ENCODE measurements at places on chromosomes 5 and 9.
A peak's percentile ranks its signal among the peaks of the same experiment; 100 is the strongest.

GRCh38 chr5:139404484-139404840, 573 bp upstream of the SPATA24 start:
- DNase-seq, result no peak

GRCh38 chr9:108687006-108687987, 168.5 kb downstream of the ACTL7B start:
- no peak for DNase-seq

- DNase-seq, result no peak
Observed at GRCh38 chr5:108125771-108126511, 256.0 kb downstream of the FBXL17 start.

- DNase-seq, result peak; percentile 68
Observed at GRCh38 chr5:3599226-3600105, 3.8 kb downstream of the IRX1 start.

DNA sequence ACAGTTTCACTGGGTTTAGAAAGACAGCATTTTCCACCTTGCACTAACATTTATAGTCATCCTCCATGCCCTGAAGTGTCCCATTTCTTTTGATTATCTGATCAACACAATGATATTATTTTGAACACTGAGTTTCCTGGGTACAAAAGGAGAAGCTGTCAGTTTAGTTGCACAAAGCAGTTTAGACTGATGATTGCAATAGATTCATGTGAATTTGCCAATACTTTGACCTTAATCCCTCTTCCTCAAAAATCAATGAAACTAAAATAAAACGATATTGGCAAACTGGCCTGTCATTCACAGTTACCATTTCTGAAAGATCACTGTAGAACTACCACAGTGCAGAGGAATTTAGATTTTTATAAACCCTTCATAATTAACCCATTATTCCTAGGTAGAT, 34.2 kb upstream of the RASGRF2 start:
- no peak for DNase-seq

DNA sequence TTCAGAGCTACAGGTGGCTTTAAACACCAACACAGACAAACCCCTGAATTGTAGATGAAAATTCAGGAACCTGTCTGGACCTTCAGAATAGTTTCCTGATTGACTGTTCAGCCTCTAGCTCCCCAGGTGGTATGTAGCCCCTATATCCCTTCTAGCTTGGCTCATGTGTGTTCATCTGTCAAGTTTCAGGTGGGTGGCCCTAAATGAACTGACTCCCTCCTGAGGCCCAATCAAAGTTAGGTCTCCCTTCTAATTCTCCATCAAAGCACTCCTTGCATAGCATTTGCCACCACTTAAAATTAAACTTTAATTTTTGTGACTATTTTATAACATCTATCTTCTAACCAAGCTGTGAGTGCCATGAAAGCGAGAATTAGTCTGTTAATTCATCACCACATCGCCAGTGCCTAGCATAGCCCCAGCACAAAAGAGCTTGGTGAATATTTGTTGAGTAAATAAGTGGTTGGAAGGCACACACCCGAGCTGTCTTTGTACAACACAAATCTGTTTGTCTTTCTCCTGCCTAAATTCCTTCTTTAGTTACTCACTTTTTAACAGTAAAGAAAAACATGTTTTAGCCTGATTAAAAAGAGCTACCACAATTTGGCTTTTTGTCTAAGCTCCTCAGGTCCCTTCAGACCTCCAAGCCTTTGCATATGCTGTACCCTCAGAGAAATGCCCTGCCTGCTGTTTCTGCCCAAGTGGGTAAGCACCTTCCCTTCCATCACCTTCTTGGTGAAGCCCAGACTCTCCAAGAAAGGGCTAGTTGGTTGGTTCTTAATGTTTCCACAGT, 138.1 kb upstream of the HMHB1 start:
- no peak for DNase-seq

GRCh38 chr9:130663258-130663976, 977 bp upstream of the PRDM12 start:
- DNase-seq, result no peak

DNA sequence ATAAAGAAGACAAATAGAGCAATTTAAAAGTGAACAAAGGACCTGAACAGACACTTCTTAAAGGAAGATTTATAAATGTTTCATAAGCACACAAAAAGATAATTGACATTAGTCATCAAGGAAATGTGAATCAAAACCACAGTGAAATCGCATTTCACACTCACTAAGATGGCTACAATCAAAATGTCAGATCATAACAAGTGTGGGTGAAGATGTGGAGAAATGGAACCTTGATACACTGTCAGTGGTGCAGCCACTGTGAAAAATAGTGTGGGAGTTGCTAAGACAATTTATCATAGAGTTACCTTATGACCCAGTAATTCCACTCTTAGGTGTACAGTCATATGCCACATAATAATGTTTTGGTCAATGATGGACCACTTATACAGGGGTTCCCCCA, 54.5 kb upstream of the HTR4 start:
- DNase-seq, result no peak

- DNase-seq, result no peak
Observed at GRCh38 chr5:16737209-16737608, 120.4 kb upstream of the RETREG1 start.
